Pancreas (tissue), 10 donors: ENCODE measurements at places on chromosomes 1 and 21. TPM values are rescaled to one million over a fixed set of nuclear protein-coding genes. Genes with fewer than 3 reads are reported as not detected.

DNA sequence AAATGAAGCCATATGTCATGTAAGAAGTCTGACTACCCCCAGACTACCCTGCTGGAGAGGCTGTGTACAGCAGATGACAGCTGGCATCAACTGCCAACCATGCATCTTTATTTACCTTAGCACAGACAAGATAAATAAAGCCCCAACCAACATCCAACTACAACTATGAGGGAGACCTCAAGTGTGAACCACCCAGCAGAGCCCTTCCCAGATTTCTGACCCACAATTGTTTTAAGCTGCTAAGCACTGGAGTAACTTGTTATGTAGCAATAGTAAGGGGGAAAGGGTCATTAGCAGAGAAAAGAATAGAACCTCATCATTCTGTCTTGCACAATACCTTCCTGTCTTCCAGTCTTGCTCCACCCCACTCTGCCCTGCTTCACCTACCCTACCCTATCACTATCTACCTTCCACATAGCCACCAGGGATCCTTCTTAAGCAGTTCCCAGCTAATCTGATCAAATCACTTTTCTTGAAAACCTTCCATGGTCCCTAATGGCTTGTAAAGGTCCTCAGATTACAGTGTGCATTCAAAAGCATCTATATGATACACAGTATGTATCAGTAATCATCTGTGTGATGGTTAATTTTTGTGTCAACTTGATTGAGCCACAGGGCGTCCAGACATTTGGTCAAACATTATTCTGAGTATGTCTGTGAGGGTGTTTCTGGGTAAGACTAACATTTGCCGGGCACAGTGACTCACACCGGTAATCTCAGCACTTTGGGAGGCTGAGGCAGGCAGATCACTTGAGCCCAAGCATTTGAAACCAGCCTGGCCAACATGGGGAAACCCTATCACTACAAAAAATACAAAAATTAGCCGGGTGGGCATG lies 19.6 kb upstream of the RBM15 start:
- no peak for DNase-seq
- H3K27ac ChIP-seq = no peak overlapping the region
- no peaks in the 10 kb centered on the region for H3K36me3 ChIP-seq
- H3K27me3 ChIP-seq = no peaks in the 10 kb centered on the region

- H3K27ac ChIP-seq = no peak overlapping the region
- no peaks in the 10 kb centered on the region for H3K36me3 ChIP-seq
- peak overlapping the region; percentile 20 for H3K4me3 ChIP-seq
Measured at GRCh38 chr1:177983077-177983476, 13.2 kb upstream of the SEC16B start.

- H3K27me3 ChIP-seq = no peaks in the 10 kb centered on the region
- H3K4me1 ChIP-seq = no peaks in the 10 kb centered on the region
- DNase-seq = no peak
- H3K36me3 ChIP-seq = no peaks in the 10 kb centered on the region
Measured at GRCh38 chr1:57307392-57308170, 116.3 kb downstream of the DAB1 start.

DNA sequence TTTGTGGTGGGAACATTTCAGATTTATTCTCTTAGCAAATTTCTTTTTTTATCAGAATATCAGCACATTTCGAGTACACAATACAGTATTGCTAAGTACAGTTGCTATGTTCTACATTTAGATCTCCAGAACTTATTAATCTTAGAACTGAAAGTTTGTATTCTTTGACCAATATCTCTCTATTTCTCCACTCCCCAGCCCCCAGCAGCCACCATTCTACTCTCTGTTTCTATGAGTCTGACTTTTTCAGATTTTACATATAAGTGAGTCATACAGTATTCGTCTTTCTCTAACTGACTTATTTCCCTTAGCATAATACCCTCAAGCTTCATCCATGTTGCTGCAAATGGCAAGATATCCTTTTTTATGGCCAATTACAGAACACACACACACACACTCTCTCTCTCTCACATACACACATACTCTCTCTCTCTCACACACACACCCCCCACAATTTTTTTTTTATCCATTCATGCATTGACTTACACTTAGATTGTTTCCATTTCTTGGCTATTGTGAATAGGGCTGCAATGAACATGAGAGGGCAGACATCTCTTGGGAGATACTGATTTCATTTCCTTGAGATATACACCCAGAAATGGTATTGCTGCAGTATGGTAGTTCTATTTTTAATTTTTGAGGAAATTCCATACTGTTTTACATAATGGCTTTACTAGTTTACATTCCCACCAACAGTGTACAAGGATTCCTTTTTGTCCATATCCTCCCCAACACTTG lies 15.7 kb downstream of the RPTN start:
- H3K4me3 ChIP-seq = no peak overlapping the region
- H3K27me3 ChIP-seq = no peaks in the 10 kb centered on the region
- no peak overlapping the region for H3K27ac ChIP-seq
- H3K4me1 ChIP-seq = no peaks in the 10 kb centered on the region

DNA sequence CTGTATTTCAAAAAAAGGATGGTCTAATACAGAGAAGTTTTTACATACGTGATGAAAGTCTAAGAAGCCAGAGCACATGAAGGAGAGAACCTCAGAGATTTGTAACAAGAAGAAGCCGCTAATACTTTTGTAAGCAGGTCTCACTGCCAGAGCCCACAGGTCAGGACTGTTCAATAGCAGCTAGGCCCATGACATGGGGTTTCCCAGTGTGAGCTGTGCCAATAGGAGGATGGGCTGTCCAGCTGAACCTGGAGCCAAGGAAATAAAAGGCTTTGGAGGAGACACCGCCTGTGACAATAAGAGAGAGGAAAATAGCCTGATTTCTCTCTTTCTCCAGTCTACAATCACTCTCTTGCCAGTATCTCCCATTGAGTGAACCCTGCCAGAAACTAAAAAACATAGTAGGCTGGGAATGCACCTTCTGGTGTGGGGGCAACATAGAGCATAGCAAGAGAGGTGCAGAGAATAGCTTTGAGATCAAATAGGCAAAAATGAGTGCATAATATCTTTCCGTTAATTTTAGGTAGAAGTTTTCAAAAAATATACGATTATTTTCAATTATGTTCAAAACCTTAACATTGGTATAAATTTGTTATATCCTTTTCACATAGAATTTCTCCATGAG lies 360.3 kb downstream of the NEGR1 start:
- no peaks in the 10 kb centered on the region for H3K36me3 ChIP-seq
- no peak overlapping the region for H3K4me3 ChIP-seq
- H3K27me3 ChIP-seq = no peaks in the 10 kb centered on the region
- no peak for DNase-seq
- peaks cover 5% of the 10 kb centered on the region for H3K4me1 ChIP-seq
- H3K27ac ChIP-seq = no peak overlapping the region

DNA sequence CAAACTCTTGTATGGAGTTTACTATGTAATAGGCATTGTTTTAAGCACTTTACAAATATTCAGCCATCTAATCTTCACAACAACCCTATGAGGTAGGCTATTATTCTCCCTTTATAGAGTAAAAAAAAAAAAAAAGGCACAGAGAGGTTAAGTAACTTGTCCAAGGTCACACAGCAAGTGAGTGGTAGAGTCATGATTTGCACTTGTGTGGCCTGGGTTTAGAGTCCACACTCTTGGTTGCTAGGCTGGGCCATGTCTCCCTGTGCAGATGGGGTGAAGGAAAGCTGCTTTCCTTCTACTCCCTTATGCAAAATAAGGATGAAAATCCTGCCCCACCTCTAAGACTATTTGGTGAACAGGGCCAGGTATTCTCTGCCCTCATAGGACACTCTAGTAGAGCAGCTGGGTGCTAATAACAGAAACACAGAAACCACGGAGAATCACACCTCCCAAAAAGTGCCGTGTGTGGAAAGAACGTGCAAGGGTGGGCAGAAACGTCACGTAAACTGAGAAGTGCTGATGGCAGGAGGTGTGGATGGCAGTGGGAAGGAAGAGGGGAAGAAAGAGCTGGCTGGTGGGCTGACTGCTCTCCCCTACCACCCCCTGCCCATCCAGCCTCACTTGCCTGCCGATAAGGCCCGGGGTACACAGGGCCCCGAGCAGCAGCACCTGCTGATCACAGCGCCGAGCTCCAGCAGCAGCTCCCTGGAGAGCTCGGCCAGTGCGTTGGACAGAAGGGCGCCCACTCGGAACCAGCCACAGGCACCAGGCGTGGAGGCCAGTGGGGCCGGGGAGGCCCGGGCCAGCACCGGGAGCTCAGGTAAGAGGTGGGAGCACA lies 28.3 kb upstream of the VPS13D start:
- H3K27me3 ChIP-seq = no peaks in the 10 kb centered on the region
- no peak overlapping the region for H3K4me3 ChIP-seq
- no peak overlapping the region for H3K27ac ChIP-seq
- no peak for DNase-seq

GRCh38 chr1:4131734-4132133 lies 231.7 kb upstream of the C1orf174 start:
- H3K4me3 ChIP-seq = no peak overlapping the region
- no peak overlapping the region for H3K27ac ChIP-seq
- no peaks in the 10 kb centered on the region for H3K27me3 ChIP-seq

The SASS6 gene
- 1.2 TPM for total RNA-seq

The NFASC gene
- total RNA-seq = 3.3 TPM

The CFAP74 gene
- total RNA-seq = not detected
